ENCODE measurements at places on chromosomes 1 and 21.

DNA sequence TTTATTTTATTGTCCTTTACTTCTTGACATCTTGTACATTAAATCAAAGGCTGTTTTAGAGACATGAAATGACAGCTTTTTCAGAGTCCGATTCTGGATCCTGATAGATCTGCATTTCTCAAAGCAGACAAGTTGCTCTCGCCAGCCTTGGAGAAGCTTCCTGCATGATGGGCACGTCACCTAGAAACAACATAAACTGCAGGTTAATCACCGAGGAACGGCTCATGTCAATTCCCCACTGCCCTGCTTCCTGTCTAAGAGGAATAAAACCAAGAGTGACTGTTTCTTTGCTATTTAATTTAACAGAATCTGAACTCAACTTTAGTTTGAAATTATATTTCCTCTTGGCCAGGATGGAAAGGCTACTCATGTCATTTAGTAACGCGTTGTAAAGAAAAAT lies 77.0 kb downstream of the RWDD3 start:
- DNase-seq, result no peak

GRCh38 chr1:198780376-198780775 lies 141.5 kb downstream of the PTPRC start:
- no peak for DNase-seq

- DNase-seq, result no peak
Observed at GRCh38 chr1:41496080-41497055, 11.9 kb upstream of the EDN2 start.

GRCh38 chr1:58432851-58433668 lies 113.5 kb downstream of the OMA1 start:
- no peak for DNase-seq

DNA sequence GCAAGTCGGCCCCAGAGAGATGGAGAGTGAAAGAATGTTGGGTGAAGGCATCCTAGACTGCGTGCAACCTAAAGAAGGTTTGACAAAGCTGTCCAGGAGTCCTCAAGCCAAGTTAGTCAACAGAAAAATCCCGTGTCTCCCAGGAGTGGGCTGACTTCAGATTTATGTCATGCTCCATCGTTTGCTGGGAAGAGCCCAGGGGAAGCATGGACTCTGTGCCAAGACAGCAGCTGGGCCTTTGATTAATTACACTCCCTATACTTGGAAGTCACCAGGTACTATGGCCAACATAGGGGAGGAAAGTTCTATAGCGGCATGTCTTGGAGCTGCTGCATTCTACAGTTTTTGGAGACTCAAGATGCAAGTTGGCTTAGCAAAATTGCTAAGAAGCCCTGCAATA lies 247.4 kb downstream of the KAZN start:
- no peak for DNase-seq

GRCh38 chr1:12014141-12014991 lies 4.9 kb upstream of the MIIP start:
- no peak for DNase-seq

DNA sequence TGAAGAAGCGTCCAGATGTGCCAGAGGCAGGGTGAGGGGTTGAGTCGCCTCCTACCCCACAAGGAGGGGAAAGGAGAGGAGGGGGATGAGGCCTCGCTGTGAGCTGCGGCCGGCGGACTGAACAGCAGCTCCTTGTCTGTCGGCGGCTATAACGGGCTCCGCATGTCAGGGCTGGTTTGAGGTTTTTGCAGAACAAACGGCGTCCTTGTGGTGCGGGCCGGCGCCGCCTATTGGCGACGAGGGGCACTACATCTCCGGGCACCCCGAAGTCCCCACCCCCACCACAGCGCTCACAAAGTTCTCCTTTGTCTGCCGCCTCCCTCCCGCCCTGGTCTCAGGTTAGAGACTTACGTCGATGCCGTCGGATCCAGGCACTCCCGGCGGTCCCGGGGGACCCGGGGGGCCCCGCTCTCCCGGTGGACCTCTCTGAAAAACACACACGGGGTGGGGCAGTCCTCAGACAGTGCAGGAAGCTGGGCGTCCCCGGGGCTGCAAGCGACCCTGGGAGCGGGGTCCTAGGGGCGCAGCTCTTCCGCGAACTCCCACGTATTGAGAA lies 1.8 kb downstream of the COL9A2 start:
- DNase-seq, result peak; percentile 75

GRCh38 chr1:39808784-39809517 lies 20.3 kb upstream of the BMP8B start:
- DNase-seq, result no peak

- no peak for DNase-seq
Observed at GRCh38 chr1:6220236-6220635, 14.3 kb downstream of the RNF207 start.

GRCh38 chr21:16589006-16589898 lies 859.5 kb downstream of the USP25 start:
- DNase-seq, result no peak

- DNase-seq, result no peak
Observed at GRCh38 chr1:215418876-215419447, 148.1 kb upstream of the KCTD3 start.

GRCh38 chr1:57222801-57223200 lies 201.1 kb downstream of the DAB1 start:
- DNase-seq, result no peak

DNA sequence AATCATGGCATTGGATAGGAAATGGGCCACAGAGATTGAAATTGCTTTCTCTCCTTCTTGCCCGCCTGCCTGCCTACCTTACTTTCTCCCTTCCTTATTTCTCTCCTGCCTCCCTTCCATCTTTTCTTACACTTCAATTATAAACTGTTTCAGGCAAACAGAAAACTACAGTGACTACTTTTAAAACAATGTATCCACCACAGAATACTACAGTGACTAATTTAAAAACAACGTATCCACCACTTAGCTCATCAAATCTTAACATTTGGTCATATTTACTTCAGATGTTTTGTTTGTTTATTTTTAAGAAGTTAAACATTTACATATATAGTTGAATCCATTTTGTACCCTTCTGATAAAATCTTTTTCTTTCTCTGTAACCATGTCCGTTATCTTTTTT lies 54.4 kb downstream of the SNRPE start:
- DNase-seq, result no peak

- no peak for DNase-seq
Observed at GRCh38 chr1:51690285-51690961, 73.5 kb downstream of the OSBPL9 start.

- DNase-seq, result no peak
Observed at GRCh38 chr1:62905309-62905708, 121.4 kb downstream of the ATG4C start.

DNA sequence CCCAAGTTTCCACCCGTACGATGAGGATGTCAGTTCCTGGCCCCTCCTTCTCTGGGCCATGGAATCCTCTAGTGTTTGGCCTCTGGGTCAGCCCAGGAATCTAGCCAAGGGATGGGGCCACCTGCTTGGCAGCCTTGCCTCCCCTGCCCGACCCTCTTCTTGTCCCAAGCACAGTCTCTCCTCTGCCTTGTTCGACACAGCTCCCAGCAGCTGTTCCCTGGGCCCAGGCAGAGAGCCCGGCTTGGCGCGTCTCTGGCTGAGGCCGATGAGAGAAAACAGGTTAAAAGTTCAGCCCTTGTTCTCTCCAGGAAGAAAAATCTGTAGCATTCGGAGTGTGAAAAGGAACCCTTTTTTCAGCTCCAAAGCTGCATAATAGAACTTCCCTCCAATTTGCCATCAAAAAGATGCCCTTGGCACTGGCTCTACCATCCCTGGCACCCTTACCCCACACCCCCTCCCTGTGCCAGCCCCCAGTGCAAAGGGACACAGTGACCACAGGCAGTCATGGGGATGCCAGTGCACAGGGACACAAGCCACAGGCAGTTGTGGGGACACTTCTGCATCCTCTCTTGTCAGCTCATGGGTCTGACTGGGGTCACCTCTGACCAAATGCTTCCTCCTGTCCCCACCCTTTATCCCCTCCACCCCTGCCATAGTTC lies 68.4 kb downstream of the EPHB2 start:
- DNase-seq, result no peak

GRCh38 chr1:1910651-1911331 lies 4.3 kb upstream of the CALML6 start:
- no peak for DNase-seq

DNA sequence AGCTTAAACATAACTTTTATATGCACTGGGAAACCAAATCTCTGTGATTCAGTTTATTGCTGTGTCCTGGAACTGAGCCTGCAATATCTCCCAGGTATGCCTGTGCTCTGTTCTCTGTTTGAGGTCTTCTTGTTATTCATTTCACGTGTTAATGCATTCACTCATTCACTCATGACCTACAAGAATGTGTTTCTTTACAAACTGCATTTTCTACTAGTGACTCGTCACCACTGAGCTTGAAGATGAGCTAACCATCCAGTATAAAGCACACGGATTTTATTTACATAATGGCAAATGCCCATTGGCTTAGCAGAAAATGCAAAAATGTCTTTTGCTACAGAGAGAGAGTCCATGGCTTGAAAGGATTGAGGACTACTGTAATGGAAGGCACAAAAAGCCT lies 75.0 kb upstream of the DUSP10 start:
- no peak for DNase-seq

DNA sequence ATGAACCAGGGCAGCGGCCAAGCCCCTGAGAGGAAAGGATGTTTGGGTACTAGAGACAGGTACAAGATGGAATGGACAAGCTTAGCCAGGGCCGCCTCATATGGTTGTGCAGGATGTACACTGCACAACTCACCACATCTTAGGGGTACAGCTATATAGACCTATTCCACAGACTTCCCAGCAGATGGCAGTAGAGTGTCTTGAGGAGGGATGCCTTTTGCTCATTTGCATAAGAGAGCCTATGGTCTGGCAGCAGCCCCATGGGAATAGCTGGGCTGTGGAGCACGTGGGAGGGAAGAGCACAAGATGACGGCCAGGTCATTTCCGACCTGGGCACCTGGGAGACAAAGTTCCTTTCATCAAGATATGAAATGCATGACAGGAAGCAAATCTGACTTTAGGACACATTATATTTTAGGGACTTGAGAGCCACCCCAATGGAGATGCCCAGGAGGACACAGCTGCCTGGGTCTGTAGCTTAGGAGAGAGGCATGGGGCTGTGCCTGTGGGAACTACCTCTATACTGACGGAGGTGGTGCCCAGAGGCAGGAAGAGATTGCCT lies 215.5 kb downstream of the KCNJ6 start:
- no peak for DNase-seq

- no peak for DNase-seq
Observed at GRCh38 chr21:35375115-35375514, 326.0 kb upstream of the RUNX1 start.

GRCh38 chr1:234836045-234836681 lies 226.2 kb upstream of the IRF2BP2 start:
- no peak for DNase-seq

DNA sequence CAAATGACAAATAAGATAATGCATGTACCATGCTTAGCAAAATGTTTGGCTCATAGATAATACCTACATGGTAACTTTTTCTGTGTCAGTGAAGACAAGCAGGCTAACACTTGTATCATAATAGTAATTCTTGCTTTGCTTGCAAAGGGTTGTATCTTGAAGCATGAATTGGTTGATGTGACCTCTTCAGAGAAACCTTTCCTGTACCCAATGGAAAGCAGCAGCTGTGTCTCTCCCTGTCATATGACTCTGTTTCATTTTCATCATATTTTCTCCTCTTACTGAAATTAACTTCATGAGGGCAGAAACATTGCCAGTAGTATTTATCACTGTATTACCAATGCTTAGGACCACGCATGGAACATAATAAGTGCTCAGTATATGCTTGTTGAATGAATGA lies 4.4 kb downstream of the SH2D1B start:
- no peak for DNase-seq

- DNase-seq, result no peak
Observed at GRCh38 chr1:22471078-22471477, 19.4 kb downstream of the ZBTB40 start.

DNA sequence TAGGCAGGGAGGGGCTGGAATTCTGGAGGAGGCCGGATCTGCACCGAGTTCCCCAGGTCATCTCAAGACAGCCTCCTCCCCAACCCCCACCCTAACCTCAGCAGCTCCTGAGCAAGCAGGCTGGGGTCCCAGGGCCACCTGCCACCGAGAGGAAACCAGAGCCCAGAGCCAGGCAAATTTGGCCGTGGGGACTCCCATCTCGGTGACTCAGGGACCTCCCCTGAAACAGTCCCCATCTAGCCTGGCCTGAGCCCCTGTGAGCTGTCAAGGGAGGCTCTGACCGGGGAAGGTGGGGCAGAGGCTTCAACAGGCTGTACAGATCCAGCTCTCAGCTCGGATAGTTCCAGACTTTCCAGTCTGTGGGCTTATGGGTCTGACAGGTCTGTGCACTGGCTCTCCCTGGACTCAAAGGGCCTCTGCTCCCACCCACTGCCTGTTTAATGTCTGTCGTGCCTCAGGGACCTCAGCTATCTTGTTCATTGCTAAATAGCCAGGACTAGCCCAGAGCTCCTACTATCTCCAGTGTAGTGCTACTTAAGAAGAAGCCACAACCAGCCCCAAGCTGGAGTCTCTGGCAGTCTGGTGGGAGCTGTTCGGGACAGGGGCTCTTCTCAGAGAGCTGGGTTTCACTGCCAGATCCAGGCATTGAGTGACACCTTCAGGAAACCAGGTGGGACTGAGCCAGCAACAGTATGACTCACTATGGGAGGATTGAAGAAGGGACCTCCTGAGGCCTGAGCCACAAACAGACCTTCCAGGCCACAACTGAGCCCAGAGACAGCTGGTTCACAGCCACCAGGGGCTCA lies 25.6 kb downstream of the MATN1 start:
- DNase-seq, result no peak

GRCh38 chr1:918843-919242 lies 4.9 kb upstream of the SAMD11 start:
- no peak for DNase-seq

DNA sequence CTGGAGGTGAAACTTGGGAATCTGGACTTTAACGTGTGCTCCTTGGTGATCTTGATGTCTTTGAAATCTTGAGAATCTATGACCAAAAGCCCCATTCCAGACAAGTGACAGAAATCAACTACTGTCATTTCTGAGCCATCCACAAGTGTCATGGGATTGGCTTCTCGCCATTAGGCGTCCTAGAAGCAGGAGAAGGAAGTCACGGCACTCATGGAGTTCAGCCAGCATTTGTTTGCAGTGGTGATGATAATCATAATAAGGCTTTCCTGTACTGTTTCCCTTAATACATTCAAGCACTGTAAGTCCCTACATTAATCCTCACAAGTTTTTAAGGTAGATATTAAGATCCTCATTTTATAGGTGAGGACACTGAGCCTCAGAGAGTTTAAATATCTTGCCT lies 11.9 kb downstream of the F5 start:
- no peak for DNase-seq
